ENCODE measurements at places on chromosomes 16 and 17. TPM values are rescaled to one million over a fixed set of nuclear protein-coding genes. Genes with fewer than 3 reads are reported as not detected.

- no peak for DNase-seq
These were observed 166.4 kb downstream of the C16orf95 start for GRCh38 chr16:87150681-87151280.

- no peak for DNase-seq
These were observed 18.7 kb downstream of the HLF start for GRCh38 chr17:55283256-55283965.

- DNase-seq, result peak; percentile 87
These were observed at the start of gene C17orf107 for GRCh38 chr17:4899341-4900230. Gene C17orf107, plus strand, starts transcription at chr17:4899536. Its CDS starts 227 bp downstream, at chr17:4899763.

CPHXL2 gene
- not detected for total RNA-seq

GRCh38 chr16:84617041-84617790 is 662 bp downstream of the COTL1 start:
- DNase-seq, result peak; percentile 54

DNA sequence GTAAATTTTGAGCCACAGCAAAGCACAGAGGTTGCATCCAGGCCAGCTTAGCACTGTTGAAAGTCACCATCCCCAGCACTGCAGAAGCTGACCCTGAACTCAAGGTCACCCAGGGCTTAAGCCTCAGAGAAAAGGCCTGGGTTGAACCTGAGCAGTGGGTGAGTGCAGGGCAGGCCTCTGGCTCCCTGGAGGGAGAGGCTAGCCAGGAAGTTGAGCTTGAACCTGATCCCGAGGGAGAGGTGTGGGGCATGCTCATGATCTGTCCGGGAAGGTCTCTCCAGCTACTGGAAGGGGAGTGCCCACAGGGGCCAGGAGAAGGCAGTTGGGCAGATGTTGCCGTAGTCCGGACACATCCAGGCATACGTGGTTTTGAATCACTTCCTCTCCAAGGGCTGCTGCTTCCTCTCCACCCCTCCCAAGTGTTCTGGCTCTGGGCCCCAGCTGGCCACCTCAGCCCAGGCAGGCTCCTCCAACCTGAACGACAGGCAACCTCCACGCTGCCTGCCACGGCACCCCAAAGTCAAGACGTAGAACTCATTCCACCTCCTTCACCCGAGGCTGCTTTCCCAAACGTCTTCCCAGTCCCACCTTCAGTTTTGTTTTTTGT is 18.4 kb downstream of the CARHSP1 start:
- DNase-seq, result no peak

CCDC40 gene
- total RNA-seq, result not detected

- DNase-seq, result no peak
These were observed 19.3 kb downstream of the MFSD11 start for GRCh38 chr17:76757256-76757655.
